Dorsolateral prefrontal cortex (tissue), 122 donors: ENCODE measurements at places on chromosomes 7 and 10.

DNA sequence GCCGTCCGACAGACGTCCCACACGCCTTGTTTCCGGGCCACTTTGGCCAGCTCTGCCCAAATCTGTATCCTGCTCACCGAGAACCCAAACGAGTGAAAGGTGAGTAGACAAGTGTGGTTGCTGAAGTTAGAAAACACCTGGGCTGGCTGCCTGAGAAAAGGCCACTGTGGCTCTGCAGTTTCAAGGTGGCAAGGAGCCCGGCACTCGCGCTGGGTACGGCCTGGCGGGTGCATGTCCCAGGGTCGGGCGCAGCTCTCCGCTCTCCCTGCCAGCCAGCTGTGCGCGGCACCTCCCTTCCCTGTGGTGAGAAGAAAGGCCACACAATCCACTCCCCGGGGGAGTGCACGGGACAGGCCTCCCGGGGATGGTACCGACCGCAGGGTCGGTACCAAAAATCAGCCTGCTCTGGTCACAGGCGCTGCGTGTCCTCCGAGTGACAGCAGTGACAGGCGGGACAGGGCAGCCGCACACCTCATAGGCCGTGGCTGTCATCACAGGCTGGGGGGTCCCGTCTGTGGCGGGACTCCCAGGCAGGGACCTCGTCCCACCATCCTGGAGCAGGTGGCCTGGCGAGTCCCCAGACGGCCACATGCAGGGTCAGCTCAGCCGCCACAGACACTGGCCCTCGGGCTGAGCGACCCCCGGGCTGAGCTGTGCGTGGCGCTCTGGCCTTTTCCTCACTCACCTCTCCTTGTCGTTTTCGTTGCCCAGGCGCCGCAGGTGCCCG, 22.8 kb downstream of the CFAP46 start:
- no peak for DNase-seq

DNA sequence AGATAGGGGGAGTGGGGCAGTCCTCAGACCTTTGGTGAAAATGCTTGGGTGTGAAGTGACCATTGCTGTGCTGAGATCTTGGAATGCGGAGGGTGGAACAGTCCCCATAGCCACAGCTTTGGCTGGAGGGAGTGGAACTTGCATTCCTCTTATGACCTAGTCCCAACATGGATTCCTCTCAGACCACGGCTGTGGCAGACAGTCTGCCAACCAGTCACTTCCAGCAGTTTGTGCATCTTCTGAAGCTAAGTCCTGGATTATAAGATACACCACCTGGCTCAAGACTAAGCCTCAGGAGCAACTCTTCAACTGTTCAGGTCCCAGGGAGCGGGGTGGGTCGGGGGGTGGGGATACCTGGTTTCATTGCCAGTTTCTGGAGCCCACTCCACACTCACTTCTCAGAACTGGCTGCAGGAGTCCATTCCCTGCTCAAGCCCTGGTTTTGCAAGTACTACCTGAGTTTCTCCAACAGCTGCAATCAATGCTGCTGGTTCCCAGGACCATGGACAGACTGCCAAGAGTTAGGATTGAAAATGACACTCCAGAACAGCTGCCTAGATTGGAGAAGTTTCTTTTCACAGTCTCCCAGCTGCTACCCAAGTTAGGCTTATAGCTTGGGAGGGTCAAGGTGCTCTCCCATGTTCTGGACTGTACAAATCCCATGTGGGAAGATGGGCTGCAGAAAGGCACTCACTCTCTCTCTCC, 29.1 kb upstream of the DGKB start:
- no peak for DNase-seq

GRCh38 chr10:77533887-77534278, 103.7 kb downstream of the KCNMA1 start:
- DNase-seq = no peak

- peak; percentile 37 for DNase-seq
Measured at GRCh38 chr7:74708569-74709275, 51.2 kb downstream of the GTF2I start.

GRCh38 chr7:23473844-23474093, 3.5 kb upstream of the IGF2BP3 start:
- no peak for DNase-seq

DNA sequence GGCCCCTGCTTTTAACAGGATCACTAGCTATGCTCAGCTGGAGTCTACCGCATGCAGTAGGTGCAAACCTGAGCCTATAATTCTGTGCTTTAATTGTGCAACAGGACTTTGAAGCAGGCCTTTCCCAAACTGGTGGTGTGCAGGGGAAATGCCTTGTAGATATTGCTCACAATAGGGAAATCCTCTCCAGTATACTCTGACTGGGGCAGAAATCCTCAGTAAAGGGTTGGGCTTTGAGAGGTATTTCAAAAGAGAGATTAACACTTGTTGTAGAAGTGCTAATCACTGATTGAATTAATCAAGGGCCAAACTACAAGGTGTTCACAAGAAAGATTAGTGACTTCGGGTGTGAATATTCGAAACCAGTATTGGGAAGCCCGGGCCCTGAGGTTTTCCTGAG, 58.5 kb upstream of the EXOC6 start:
- no peak for DNase-seq

- DNase-seq = no peak
Measured at GRCh38 chr7:72080341-72080766, 331.8 kb downstream of the CALN1 start.

DNA sequence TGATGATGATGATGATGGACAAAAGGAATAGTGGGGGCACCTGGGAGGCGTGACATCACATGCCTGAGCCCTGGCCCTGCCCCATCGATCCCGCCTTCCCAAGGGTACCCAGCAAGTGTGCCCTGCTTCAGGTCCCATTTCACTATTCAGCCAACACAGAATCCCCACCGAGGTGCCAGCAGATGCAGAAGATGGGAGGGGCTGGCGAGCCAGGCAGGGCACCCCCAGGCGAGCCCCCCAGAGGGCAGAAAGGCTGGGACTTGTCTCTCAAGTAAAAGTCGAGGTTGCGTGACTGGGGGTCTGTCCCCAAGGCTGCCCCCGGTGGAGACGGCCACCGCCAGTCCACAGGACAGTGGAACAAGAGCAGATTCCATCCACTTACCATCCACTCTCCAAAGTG, 57.5 kb downstream of the INSIG1 start:
- DNase-seq = no peak
